Hematopoietic multipotent progenitor cell treated with erythropoietin and hydrocortisone succinate and interleukin-3 and kit ligand, for 15 days (in vitro differentiated cells): ENCODE measurements at places on chromosomes 4 and X.
A peak's percentile ranks its signal among the peaks of the same experiment; 100 is the strongest.

DNA sequence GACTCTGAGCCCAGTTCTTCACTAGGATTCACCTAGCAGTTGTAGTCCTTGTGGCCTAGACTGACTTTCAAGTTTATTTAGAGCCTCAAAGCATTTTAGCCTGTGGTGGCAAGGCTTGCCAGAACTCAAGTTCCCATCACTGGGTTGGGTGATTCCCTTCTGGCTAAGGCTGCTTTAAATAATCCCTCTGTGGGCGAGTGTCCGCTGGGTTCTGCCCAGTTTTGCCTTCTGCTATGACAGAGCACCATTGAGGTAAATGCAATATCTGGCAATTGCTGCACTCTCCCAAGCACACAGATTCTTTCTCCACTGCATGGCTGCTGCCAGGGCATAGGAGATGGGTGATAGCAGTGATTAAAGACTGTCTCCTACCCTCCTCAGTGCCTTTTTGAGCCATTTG lies 90.8 kb upstream of the RLIM start:
- DNase-seq: no peak

- no peak for DNase-seq
These were observed 15.8 kb downstream of the DCHS2 start for GRCh38 chr4:154475820-154476219.

DNA sequence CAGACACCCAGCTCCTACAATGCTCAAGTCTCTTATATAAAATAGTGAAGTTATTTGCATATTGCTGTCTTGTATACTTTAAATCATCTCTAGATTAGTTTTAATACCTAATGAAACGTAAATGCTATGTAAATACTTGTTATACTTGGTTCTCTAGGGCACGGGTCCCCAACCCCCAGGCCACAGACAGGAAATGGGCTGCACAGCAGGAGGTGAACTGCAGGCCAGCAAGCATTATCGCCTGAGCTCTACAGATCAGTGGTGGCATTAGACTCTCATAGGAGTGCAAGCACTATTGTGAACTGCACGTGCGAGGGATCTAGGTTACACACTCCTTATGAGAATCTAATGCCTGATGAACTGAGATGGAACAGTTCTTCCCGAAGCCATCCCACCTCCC lies 395.9 kb upstream of the EMCN start:
- no peak for DNase-seq

- peak; percentile 58 for DNase-seq
These were observed at the start of gene TEC for GRCh38 chr4:48268956-48269860. Gene TEC, minus strand, starts transcription at chr4:48269838. Its CDS starts 41,224 bp downstream, at chr4:48228614.

DNA sequence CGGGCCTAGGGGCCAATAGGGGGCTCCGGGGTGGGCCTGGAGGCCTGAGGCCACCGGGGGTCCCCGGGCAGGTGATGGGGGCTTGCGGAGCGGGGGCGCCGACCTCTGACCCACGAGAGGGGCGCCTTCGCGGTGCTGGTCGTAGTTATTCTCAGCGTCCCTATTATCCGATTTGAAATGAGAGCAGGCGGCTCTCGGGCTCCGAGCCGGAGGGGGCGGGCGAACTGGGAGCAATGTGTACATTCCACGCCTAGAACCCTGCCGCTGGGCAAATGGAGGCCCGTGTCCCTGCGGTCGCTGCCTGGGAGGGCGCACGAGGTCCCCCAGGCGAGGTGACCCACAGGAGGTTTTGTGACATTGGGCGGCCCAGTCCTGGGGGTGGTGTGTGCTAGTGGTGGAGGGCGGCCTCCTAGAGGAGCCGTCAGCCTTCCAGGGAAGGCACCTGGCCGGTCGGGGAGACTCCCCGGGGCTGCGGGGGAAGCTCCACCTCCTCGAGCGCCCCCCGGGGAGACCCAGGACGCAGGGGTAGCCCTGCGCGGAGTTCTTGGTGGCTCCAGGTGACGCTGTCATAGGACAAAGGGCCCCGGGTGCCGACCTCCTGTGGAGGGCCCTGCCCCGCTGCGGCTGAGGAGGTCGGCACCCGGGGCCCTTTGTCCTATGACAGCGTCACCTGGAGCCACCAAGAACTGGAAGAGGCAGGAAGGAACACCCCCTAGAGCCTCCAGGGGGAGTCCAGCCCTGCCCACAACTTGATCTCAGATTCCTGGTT lies 102.6 kb upstream of the PRKX start:
- DNase-seq: peak; percentile 15

- DNase-seq: no peak
These were observed 3.0 kb downstream of the ANK2 start for GRCh38 chr4:113052379-113052951.

DNA sequence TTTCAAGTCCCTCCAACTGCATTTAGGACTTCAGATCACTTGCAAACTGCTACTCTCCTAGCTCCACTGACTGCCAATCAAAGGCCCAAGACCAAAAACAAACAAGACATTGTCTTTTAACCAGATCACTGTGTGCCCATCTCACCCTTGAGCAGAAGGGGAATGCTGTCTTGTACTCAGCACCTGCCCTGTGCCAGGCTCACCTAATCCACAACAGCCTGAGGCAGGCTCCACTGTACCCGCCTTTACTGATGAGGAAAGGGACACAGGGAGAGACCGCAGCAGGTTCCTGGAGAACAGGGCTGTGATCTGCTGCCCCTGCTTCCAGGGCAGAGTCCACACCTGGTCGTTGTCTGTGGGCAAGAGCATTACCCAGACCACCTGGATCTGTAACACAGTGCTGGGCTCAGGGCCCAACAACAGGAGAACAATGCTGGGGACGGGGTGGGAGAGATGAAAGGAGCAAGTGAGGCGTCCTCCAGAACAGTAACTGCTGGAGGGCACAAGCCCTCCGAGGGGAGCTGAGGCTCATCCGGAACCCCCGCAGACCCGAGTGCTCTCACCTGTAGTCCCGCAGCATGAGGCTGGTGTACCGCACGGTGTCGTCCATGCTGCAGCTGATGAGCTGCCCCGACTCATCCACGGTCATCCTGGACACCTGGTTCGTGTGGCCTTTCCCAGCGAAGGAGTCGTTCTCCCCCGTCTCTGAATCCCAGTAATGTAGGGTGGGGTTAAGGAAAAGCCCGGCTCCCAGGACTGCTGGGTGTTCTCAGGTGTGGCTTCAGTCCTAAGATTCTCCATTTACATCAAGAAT lies 33.9 kb downstream of the WDR1 start:
- DNase-seq: no peak

- no peak for DNase-seq
These were observed 163.3 kb upstream of the SLC7A11 start for GRCh38 chr4:138405466-138405891.

- DNase-seq: no peak
These were observed 84.2 kb downstream of the TASL start for GRCh38 chrX:30493348-30493747.

- DNase-seq: no peak
These were observed 115.9 kb downstream of the CPZ start for GRCh38 chr4:8708401-8709021.

DNA sequence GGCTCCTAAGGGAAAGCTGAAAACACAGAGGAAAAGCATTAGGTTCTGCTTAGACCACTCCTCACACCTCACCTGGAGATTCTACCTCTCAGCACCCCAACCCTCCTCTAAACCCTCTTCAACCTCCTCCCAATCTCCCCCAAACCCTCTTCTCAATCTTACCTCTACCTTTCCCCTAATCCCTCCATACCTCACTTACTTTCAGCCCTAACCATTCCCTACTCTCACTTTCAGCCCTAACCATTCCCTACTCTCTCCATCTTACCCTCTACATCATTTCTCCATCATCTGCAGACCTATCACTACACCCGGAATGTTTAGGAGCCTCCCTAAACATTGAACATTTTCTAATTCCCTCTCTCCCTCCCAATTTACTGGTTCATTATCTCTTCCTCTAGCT lies 3.5 kb downstream of the RTL3 start:
- no peak for DNase-seq

DNA sequence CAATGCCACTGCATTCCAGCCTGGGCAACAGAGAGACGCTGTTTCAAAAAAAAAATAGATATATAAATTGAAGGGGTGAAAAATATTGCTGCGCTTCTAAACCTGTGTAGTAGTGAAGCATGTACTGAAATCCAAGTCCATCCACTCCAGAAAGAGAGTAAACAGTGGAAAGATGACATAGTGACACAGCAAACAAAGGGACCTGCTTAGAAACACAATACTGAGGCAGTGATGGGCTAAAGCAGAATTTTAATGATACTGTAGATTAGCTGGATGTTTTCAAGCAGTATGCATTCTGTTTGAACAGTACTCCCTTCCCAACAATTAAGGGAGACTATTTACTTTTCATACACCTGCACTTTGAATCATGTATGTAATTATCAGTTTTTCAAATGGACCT lies 42.5 kb downstream of the TFDP3 start:
- DNase-seq: no peak

- DNase-seq: no peak
These were observed 52.3 kb upstream of the TNIP3 start for GRCh38 chr4:121216461-121216860.

DNA sequence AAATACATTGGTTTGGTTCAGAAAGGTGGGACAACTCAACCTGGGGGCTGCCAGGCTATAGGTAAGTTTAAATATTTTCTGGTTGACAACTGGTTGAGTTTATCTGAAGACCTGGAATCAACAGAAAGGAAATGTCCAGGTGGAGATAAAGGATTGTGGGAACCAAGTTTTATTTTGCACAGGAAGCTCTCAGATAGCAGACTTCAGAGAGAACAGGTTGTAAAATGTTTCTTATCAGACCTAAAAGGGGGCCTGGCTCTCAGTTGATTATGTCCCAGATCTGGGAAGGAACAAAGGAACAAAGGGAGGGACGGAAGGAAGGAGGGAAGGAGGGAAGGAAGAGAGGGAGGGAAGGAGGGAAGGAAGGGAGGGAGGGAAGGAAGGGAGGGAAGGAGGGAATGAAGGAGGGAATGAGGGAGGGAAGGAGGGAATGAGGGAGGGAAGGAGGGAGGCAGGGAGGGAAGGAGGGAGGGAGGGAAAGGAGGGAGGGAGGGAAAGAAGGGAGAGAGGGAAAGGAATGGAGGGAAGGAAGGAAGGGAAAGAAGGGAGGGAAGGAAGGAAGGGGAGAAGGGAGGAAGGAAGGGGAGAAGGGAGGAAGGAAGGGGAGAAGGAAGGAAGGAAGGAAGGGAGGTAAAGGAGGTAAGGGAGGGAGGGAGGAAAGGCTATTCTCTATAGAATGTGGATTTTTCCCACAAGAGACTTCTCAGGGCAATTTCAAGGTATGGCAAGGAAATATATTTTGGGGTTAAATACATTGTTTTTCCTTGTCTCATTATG lies 186.7 kb downstream of the DHRSX start:
- DNase-seq: no peak

DNA sequence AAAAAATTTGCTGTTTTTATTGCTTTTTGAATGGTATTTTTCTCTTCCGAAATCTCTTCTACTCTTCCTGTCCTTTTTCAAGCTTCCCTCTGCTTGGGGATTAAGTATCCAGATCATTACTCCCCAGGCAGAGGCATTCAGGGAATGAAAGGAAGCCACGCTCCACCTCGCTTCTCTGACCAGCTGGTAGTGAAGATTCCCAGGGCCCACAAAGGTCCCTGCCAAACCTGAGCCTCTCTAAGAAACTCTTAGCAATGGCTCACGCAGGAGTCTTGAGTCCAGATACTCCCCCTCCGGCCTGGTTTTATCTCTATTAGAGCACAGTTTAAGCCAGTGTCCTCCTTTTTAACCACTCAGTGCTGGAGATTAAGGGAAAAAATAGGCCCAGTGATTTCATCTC lies 51.4 kb upstream of the SOD3 start:
- no peak for DNase-seq

DNA sequence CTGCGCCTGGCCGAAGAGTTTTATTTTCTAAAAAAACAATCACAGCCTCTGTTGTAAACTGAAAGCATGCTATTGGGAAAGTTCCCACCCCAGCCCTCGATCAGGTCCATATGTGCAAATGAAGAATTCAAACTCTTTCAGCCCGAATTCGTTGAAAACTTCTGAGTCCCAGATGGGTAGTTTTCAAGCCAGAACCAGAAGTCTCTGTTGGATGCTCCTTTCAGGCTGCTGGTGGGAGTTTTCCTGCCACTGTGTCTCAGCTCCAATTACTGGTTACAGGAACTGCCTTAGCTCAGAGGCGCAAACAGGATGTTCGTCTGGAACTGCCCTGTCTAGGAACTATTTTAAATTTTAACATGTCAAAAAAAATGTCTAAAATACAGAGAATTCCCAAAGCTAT lies 9.3 kb upstream of the ALG13 start:
- no peak for DNase-seq

DNA sequence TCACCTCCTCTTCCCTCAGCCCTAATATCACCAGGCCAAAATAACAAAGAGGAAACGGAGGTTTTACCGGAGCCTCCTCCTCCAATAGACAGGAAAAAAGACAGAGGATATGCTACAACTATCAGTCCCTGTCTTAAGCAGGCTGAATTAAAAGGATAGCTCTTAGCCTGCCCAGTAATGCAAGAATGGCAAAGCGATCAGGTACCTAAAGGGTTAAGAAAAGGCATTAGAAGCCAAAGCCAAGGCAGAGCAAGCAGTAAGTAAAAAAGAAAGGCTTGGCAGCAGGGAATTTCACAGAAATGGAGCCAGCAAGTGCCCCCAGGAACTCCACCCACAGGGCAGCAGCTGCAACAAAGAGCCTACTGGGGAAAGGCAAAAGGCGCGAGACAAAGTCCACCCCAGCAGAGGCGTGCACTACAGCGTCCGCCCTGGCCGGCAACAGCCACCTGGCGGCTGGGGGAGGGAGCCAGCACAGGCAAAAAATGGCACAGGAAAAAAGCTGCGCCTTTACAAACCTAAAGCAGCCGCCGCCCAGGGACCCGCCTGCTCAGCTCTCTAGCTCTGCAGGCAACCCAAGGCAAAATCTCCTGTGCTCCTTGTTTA lies 220.6 kb upstream of the ZC4H2 start:
- DNase-seq: no peak

- no peak for DNase-seq
These were observed 507.9 kb downstream of the MID1IP1 start for GRCh38 chrX:39309018-39309635.

DNA sequence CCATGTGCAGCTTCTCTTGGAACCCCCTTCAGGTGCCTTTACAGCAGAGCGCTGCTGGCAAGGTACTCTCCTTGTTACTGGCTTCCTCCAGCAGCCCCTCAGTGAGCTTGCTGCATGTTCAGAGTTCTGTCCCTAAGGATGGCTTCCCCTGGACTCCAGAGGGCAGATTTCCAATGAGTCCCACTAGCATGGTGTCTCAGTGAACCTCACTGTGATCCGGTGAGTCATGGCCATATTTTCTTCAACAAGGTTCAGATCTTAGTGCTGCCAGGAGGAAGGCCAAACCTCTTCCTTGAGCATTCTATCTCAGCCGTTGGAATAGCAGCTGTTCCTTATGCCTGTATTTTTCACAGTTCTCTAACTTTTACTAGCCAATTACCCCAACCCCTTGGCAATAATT lies 98.8 kb downstream of the CASK start:
- DNase-seq: no peak

GRCh38 chr4:186693159-186693815 lies 30.4 kb downstream of the FAT1 start:
- no peak for DNase-seq

GRCh38 chr4:119517361-119518229 lies 111.0 kb downstream of the PDE5A start:
- DNase-seq: no peak

GRCh38 chrX:56278692-56279091 lies 46.5 kb downstream of the KLF8 start:
- DNase-seq: no peak

- DNase-seq: no peak
These were observed 63.1 kb downstream of the NPY2R start for GRCh38 chr4:155271557-155271956.

GRCh38 chrX:22952010-22952409 lies 47.8 kb upstream of the DDX53 start:
- no peak for DNase-seq
